ENCODE measurements at places on chromosomes 12 and 14.

DNA sequence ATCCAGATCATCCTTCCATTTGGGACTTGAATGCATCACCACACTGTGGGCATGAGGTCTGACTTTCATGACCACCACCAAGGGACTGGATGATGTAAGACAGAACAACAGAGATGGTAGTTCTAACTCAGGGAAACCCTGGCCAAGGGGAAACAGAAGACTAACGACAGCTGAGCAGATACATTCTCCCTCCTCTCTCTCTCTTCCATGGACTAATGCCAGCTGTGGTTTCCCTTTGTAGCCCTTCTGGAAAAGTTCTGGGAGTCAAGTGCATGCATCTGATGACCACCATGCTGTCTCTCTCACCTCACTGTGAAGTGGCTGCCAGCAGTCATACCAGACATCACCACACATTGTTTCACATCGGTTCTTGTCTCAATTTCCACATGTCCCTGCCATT is 3.4 kb downstream of the TAS2R30 start:
- DNase-seq = no peak

DNA sequence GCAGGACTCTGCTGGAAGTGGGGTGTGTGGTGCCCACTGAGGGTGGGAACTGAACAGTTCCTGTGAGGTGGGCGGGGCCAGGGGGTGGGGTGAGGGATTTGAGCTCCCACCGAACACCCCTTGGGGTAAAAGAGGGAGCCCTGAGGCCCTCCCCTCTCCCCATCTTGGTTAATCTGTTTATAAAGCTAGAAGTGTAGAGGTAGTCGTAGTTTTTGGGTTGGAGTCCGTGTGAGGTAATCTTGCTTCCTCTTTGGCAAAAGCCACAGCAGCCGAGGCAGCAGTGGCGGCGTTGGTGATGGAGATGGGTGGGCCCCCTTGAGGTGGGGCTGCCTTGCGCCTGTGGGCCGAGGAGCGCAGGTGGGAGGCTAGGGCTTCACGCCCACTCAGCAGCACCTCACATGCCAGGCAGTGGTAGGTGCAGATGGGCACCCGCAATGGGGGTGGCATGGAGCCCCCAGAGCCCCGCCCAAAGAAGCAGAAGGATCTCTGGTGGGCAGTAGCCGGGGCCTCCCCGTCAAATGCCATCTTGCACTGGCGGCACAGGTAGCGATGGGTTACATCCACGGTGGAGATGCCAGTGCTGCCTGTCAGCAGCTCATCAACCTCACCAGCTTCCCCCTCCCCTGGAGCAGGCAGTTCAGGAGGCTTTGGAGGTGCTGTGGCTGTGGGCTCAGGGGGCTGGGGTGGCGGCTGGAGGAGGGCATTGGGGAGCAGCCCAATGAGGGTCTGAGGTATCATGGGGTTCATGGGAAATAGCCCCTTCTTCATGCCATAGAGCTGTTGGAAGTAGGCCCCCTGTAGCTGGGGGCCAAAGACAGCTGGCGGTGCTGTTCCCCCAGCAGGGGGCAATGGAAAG is 29.6 kb downstream of the ZFHX2 start:
- no peak for DNase-seq

DNA sequence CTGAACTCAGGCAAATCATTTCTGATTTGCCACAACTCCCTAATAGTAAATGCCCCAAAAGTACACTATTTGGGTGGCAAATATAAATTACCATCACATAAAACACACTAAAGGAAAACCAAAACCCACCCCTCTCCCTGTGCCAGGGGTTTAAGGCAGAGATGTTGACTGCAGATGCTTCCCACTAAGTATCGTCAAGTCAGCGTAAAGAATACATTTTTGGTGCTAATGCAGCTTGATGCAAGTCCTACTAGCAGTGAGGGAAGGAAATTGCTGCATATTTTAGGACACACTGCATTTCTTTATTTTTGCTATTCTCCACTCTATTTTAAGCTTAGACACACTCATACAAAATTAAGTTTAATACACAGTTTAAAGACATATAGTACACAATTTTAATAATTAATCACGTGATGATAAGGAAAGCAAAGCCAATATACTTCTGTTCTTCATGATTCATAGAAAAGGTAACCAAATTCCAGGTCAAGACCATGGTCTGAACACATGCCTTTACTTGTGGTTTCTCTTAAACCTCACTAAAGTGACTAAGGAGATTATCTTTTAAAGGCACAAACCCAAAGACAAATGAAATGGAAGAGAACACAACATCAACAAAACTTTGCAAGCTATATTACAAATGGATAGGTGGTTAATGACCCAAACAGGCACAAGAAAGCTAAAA is 162.2 kb downstream of the STXBP6 start:
- DNase-seq = no peak

- DNase-seq = peak; percentile 62
Observed at GRCh38 chr12:131012279-131013069, 58.8 kb downstream of the ADGRD1 start.

DNA sequence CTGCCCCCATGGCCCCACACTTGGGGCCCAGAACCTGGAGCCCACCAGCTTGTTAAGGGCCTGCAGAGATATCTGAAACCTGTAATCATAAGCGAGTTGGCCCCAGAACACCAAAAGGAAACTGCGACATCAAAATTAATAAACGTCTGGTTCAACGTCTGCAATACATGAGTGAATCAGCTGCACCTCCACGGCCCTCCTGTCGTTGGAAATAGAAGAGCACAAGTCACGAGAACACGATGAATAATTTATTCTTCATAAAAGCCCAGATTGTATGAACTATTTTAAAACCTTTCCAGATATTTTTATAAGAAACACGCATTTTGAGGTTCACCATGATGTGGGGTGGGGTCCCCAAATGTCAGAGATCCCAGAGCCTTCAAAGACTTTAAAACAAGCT is 9.7 kb upstream of the CMKLR1 start:
- DNase-seq = no peak

DNA sequence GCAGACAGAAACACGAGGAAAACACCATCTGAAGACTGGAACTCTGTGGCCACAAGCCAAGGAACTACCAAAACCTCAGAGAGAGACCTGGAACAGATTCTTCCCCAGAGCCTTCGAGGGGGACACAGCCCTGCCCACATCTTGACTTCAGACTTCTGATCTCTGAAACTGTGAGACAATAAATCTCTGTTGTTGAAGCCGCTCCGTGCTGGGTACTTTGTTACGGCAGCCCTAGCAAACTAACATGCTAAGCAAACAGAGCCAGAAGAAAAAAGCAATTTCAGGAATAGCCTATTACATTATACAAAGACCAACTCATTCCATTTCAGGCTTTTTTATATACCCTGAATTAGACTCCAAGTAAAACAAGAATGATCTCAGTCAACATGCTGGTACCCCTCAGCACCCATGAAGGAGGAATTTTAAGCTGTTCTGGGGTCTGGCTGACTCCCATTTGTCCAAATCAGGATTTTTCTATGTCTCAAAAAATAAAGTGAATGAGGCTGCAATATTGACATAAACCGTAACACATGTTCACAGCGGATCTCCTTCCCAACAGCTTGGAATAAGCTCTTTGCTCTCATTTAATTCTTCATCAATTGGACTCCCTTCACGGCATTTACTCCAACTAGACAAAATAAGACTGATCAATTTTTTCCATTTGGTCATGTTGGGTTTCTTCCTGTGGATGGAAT is 190.1 kb downstream of the FOXN3 start:
- no peak for DNase-seq

GRCh38 chr12:42652048-42652447 is 62.5 kb upstream of the PRICKLE1 start:
- no peak for DNase-seq

GRCh38 chr14:56742391-56742878 is 67.8 kb downstream of the OTX2 start:
- DNase-seq = no peak

DNA sequence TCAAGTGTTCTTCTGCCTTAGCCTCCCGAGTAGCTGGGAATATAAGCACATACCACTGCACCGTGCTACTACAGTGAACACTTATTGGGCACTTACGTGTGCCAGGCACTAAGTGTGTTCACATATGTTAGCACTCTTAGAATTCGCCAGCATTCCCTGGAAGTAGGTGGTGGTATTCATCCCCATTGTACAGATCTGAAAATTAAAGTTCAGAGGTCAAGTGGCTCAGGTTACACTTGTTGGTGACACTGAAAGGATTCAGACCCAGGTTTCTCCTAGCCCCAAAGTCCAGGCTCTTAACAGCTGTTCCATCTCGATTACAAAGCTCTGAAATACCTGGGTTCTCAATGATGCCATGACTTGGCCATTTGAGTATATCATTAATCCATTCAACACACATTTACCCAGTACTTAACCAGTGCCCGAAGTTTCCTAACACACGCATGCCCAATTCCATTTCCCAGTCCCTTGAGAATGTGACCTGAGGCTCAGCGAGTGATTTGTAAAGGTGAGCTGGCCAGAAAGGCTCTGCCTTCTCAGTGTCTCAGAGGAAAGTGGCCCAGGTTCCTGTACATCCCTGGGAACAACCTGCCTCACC is 4.8 kb downstream of the MVK start:
- DNase-seq = no peak

DNA sequence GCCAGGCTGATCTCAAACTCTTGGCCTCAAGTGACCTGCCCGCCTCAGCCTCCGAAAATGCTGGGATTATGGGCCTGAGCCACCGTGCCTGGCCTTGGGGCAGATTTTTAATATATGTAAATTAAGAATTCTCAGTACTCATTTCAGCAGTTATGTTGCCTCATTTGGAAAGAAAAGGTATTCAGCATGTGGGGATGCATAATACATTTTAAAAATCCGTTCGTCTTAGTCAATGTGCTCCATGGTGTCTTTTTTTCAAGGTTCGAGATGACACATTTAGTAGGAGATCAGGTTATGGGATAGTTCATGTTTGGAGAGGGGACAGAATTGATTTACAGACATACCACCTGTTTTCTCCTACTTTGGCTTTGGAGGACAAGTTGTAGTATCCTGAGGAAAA is 10.2 kb downstream of the SYNE2 start:
- DNase-seq = no peak

GRCh38 chr12:83932011-83932410 is 980.6 kb downstream of the SLC6A15 start:
- DNase-seq = no peak

GRCh38 chr12:101186291-101186690 is 23.7 kb downstream of the SLC5A8 start:
- no peak for DNase-seq

DNA sequence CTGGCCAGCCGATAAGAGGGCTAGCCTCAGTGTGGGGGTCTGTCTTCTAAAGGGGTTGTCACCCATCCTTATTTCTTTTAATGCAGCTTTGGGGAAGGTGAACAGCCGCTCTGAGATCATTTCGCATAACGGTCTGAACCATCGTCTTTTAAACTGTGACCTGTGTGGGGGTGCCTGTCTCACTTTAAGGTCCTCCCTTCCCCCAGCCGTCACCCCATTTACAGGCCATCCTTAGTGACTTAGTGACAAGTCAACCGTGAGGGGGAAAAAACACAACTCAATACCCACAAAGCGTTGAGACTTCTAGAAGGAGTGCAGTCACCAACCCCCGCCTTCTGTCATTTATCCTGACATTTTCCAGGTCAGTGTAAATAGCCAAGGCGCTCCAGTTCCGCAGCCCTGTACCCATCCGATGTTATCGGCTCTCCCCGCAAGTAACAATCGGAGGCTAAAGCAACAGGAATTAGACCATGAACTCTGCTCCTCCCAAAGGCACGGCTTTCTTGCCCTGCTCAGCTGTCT is 505 bp upstream of the DENND5B start:
- DNase-seq = no peak

- no peak for DNase-seq
Observed at GRCh38 chr12:96242597-96242996, 48.4 kb downstream of the ELK3 start.

- no peak for DNase-seq
Observed at GRCh38 chr12:998020-998874, 7.2 kb downstream of the ERC1 start.
